ENCODE measurements at places on chromosomes 5 and 9.
A peak's percentile ranks its signal among the peaks of the same experiment; 100 is the strongest.

DNA sequence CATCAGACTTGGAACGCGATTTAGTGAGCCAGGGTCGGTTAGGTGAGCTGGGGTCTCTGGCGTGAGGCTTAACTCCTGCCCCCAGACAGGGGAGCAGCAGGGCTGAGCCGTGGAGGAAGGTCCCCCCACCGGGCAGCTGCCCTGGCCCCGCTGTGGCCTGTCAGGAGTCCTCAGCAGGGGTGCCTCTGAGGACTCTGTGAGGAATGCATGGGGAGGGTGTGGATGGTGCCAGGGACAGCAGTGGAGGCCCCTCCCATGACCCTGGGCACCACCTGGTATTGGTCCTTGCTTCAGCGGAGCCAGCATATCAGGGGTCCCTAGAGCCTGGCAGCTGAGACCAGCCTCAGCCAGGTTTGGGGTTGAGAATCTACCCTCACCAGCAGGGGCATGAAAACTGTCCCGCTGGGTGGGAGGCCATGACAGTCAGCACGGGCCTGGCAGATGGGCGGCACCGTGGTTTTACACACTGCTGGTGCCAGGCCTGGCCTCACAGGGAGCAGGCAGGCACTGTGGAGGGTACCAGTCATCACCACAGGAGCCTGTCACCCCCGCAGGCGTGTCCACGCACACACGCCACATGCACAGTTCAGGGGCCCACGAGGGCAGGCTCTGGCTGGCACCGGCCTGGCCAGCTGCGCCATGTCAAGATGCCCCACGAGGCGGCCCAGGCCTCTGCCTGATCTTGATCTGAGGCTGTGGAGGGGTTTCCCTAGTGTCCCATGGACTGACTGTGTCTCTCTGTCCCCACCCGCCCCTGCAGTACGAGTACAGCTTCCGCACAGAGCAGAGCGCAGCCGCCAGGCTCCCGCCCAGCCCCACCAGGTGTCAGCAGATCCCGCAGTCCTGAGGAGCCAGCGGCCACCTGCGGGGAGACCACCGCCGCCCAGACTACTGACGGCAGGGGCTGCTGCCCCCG, 111.1 kb upstream of the LMX1B start:
- no peak for DNase-seq

DNA sequence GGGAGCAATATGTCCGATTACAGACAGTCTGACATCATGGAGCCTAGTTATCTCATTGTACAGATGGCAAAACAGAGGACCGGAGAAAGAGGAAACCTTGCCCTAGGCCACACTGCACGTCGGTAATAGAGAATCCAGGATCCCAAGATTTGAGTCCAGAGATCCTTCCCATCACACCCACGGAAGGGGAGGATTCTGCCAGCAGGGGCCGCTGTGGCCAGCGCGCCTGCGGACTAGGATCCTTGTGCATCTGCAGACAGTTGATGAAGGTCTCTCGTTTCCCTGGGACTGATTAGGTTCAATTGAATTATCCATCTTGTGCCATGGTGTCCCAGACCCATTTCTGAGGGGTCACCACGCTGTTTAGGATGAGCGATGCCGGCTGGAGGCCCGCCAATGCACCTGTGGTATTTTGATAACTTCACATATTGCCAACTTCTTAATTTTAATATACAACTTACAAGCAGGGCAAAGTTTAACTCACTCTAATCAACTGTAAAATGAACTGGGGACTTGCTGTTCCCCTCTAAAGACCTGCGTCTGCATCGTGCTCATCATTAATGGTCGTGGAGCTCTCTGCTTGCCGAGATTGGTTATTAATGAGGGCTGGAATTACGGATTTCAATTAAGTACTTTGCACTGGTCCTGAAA, 592.7 kb upstream of the BRINP1 start:
- DNase-seq, result no peak

DNA sequence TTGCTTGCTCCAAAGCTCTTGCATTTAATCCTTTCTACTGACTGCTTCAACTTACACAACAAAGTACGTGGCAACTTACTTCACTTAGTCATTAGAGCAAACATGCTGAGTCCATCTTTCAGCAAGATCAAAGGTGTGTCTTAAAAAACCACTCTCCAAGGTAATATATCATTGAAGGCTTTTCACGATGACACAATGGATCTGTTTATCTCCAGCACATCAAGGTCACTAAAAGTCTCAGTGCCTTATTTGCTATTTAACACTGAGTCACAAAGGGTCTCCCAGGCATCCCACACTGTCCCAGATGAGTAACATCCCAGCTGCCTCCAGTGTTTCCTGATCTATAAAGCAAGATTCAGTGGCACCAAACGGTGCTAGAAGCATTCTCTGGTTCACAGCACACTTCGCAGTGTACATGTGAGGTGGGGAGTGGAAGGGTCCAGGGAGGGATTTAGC, 3.7 kb upstream of the CLK4 start:
- DNase-seq, result no peak

DNA sequence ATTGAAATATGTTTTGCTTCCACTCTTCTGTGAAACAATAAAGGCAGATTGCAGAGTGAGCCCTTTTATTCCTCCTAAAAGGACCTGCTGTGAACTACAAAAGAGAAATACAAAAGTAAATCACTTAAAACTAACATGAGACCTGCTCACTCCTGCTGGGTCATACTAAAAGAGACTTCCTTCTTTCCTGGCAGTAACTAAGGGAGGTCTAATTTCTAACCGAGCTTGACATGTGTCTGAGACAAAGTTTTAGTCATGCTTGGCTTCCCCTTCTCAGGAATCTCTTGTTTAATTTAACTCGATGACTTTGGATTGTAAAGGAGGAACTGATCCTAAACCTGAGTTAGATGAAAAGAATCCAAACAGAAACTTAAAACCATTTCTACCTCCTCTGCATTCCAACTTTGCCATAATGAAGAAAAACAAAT, 86.4 kb upstream of the CDH6 start:
- DNase-seq, result peak; percentile 31

GRCh38 chr5:81545911-81546310, 152.0 kb upstream of the ACOT12 start:
- no peak for DNase-seq

DNA sequence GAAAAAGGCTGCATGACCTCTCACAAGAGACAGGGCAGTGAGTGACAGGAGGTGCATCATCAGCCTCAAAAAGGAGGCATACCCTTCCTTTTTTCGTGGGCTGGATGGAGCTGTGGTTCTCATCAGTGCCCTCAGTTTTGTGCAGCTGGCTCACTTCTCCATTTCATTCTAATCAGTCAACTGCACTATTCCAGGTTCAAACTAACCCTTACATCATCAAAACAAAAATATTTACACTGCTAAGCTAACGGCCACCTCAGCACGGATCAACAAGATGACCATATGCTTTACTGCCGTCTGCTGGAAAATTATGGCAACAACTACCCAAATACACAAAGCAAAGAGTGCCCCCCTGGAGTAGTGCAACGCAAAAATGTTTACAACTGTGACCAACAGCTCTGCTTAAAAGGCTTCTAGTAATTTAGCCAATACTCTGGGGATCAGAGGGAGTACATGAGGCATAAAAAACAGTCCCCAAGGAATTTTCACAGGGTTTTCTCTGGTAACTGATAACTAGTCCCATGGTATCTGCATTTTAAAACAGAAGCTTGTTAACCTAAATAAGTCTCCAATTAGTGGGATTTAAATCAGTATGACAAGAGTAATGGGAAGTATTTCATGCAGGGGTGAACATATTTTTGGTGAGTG, 10.8 kb downstream of the KCNV2 start:
- DNase-seq, result peak; percentile 73

- no peak for DNase-seq
Observed at GRCh38 chr5:135430135-135430437, 17.1 kb downstream of the DCANP1 start.

DNA sequence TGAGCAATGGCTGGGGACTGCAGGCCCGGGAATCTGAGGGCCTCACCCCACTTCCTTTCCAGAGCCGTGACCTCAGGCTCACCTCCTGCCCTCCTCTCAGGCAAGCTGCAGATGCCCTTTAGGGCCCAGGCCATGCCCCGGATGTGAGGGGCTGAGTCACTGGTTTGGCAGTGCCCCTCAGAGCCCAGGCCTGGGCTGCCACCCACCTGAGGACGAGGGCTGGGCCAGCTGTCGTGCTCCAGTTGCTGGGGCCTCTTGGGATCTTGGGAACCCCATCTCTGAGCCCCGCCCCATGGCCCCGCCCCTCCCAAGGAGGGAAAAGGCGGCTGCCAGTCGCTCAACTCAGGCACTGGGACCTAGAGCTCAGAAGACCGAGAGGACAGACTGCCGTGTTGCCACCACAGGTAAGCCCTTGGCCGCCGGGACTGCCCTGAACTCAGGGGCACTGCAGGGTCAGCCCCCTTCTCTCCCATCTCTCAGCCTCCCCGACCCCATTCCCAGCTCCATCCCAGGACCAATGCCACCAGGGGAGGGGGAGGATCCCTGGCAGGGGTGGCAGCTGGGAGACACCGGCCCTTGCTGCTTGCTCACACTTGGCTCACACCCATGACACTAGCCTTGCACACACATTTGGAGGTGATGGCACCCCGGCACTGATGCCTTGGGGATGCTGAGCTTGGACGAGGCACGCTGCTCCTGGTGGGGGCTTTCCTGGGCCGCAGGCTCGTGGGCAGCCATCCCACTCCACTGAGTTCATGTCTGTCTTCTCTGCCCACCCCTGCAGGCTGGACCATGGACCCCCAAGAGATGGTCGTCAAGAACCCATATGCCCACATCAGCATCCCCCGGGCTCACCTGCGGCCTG, at the start of gene CYSRT1:
CYSRT1 (plus strand) TSS at position 345 of the 865 bp plus-strand sequence; CDS start at position 793, 448 bp downstream.
- no peak for DNase-seq

GRCh38 chr9:136624184-136624951, 38.3 kb upstream of the EGFL7 start:
- no peak for DNase-seq

GRCh38 chr5:1312993-1313833, 18.3 kb upstream of the TERT start:
- DNase-seq, result no peak

DNA sequence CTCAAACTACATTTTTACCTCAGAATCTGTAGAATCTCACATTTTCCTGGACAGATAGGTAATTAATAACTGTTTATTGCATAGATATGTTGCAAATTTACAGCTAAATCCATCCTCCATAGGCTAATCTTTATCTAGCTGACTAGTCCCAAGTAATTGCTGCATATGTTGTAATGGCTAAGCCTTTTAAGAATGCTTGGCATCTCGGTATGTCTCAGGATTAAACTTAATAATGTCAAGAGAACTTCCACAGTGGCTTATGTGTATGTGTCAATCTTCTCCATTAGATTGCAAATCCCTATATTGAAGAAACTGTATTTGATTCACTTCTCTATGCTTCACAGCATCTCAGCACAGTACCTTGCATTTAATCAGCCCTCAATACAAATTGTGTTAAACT, 131.9 kb downstream of the PRDM9 start:
- DNase-seq, result no peak

DNA sequence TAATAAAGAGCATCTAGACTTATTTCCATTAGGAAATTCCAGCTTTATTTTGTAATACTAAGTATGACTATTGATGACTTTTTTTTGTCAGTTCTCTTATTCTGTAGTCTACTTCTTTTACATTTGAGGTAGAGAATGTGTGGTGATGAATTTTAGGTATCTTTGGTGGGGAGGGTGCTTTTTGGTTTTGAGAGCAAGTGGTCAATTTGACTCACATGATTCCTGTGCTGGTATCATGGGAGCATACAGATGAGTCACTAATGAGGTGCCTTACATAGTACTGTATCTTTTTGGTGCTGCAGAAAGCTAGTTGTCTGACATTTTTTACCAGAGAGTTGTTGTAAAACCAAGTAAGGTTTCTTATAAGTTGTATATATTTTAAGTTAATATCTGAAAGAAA, 35.3 kb downstream of the ERBIN start:
- DNase-seq, result no peak

- DNase-seq, result no peak
Observed at GRCh38 chr5:172841-173251, 18.4 kb upstream of the LRRC14B start.

- no peak for DNase-seq
Observed at GRCh38 chr9:110640736-110641135, 27.9 kb upstream of the MUSK start.

DNA sequence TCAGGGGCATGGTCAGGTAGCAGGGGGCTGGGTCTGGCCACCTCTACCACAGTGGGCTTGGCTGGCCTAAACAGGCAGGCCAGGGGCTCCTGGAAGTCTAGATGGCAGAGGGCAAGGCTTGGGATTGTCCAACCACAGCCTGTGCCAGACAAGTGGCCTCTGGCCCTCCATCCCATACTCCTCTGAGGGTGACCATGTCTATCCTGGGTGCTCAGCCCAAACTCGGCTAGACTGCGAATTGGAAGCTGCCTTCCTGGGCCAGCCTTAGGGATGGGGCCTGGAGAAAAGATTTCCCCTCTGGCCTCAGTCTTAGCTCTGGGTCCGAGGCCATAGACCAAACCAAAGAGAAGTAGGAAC, 110.5 kb downstream of the PHF2 start:
- no peak for DNase-seq

DNA sequence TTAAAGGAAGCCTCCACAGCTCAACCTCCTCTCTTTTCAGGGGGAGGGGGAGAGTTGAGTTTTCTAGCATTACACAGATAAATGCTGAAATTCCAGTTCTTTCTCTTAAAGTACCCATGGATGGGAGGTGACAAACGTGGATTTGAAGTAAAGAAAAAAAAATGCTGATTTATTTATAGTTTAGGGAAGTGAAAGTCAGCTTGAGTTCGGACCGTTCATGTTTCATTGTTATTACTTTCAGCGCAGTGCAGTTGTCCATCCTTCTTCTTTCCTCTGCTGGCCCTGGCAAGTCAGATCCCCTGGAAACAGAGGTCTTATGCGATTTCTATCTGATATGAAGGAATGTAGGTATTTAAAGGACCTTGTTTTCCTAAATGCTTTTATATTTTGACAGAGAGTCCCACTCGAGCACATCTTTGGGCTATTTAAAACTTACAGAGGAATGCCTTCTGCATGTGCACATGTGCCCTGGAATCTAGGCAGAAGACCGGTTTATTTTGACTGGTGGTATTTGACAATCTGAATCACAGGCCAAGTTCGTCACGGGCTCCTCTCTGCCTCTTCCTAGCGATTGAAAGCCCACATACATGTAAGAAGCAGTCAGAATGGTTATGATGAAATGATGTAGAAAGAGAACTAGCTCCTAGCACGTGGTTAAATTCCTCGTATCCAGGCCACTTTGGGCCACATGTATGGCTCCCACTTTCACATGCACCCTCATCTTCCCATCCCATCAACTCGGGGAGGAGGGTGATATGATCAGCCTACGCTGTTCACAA, 385.2 kb upstream of the KLF4 start:
- DNase-seq, result no peak

Measured in renal cortex interstitium (tissue), 15 donors.